ENCODE measurements at places on chromosomes 12 and 14. TPM values are rescaled to one million over a fixed set of nuclear protein-coding genes. Genes with fewer than 3 reads are reported as not detected.

CCDC175 gene
- total RNA-seq, result 0.22 TPM

RNF212B gene
- total RNA-seq, result not detected

STAC3 gene
- 2.6 TPM for total RNA-seq

IRAK3 gene
- 3.6 TPM for total RNA-seq

REP15 gene
- total RNA-seq, result not detected

KRT1 gene
- total RNA-seq, result 9.9 TPM

CISTR gene
- total RNA-seq, result not detected

ENDOU gene
- not detected for total RNA-seq

GPR135 gene
- total RNA-seq, result 1.3 TPM

SVOP gene
- not detected for total RNA-seq

HSPA2 gene
- total RNA-seq, result 2.6 TPM

PCED1B gene
- total RNA-seq, result 64.9 TPM

FAM181A gene
- total RNA-seq, result not detected

CACNA1C gene
- 0.07 TPM for total RNA-seq

SYNDIG1L gene
- not detected for total RNA-seq

ANKRD33 gene
- not detected for total RNA-seq

FLVCR2 gene
- total RNA-seq, result 5.4 TPM

ADCY4 gene
- total RNA-seq, result 10.7 TPM

MGP gene
- total RNA-seq, result 2.6 TPM

VRTN gene
- total RNA-seq, result not detected

P3H3 gene
- total RNA-seq, result 1.4 TPM

KRT71 gene
- total RNA-seq, result not detected

SIX1 gene
- not detected for total RNA-seq
